Endothelial cell of coronary artery (primary cell): ENCODE measurements at places on chromosomes 12 and 14. TPM values are rescaled to one million over a fixed set of nuclear protein-coding genes. Genes with fewer than 3 reads are reported as not detected.

Gene PAX9
- total RNA-seq = not detected in 2 replicates

Gene AVPR1A
- total RNA-seq = not detected in 2 replicates

Gene MLEC
- total RNA-seq = 69.6 and 95.5 TPM in 2 replicates

Gene SCARB1
- 14.9 and 15.5 TPM in 2 replicates for total RNA-seq

Gene GPR132
- 0.18 TPM in 1 of 2 replicates, not detected in the other for total RNA-seq

Gene RD3L
- total RNA-seq = not detected in 2 replicates

Gene OVCH1
- total RNA-seq = 0.85 TPM in 1 of 2 replicates, not detected in the other

Gene METTL1
- 3.9 and 5.7 TPM in 2 replicates for total RNA-seq

Gene USP30
- total RNA-seq = 4.3 and 5.2 TPM in 2 replicates

Gene HOXC9
- total RNA-seq = not detected in 2 replicates

Gene LTB4R2
- 2.9 and 5.6 TPM in 2 replicates for total RNA-seq

Gene GON7
- total RNA-seq = 15.1 and 20.8 TPM in 2 replicates

Gene PLEKHD1
- under 0.01 TPM in 1 of 2 replicates, not detected in the other for total RNA-seq

Gene RFX4
- not detected in 2 replicates for total RNA-seq

Gene POLE
- total RNA-seq = 26.4 and 28.1 TPM in 2 replicates

Gene NFATC4
- total RNA-seq = 14.8 and 25.8 TPM in 2 replicates

Gene CCDC175
- not detected in 2 replicates for total RNA-seq

Gene TEAD4
- total RNA-seq = 19.8 and 25.7 TPM in 2 replicates

Gene CYP46A1
- 0.09 TPM in 2 replicates for total RNA-seq

Gene HPD
- not detected in 2 replicates for total RNA-seq

Gene SLC25A47
- not detected in 2 replicates for total RNA-seq

Gene CRIP1
- 0.45 and 0.75 TPM in 2 replicates for total RNA-seq
